Breast epithelium (tissue), 4 donors: ENCODE measurements at places on chromosomes 16 and 17.

GRCh38 chr16:85364323-85365040 is 248.6 kb upstream of the GSE1 start:
- DNase-seq, result no peak

GRCh38 chr17:16107165-16107770 is 107.6 kb downstream of the TTC19 start:
- no peak for DNase-seq

DNA sequence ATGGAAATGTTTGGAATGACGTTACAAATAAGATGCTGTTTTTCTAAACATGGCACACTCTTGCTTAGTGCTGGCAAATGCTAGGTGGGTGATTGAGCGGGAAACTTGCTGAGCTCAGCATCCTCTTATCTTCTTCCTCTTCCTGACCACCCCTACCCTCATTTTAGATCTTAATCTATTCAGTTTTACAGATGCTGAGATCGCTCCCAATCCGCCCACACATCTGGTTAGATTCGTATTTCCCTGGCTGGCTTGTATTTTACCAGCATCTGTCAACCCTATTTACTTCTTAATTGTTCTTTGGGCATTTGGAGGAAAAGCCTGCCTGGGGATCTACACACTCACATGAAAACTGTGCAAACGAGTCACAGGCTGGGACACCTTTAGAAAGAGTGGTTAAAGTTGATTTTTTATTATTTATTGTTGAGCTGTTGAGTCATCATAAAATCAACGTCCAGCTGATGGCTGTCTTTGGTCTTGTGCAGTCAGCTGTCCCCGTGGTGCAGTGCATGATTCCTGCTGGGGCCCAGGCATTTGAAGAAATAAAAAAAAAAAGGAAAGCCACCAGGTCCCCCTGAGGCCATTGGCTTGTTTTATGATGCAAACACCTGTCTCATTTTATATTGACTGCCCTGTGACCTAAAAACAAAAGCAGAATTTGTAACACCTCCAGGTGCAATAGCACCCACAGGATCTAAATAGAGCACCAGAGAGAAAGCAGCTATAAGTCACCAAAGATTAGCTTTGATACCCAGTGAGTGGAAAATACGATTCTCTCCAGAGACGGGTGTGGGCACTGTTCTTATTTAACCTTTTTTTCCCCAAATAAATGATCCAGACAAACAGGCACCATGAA is 258.6 kb downstream of the HS3ST3B1 start:
- no peak for DNase-seq

DNA sequence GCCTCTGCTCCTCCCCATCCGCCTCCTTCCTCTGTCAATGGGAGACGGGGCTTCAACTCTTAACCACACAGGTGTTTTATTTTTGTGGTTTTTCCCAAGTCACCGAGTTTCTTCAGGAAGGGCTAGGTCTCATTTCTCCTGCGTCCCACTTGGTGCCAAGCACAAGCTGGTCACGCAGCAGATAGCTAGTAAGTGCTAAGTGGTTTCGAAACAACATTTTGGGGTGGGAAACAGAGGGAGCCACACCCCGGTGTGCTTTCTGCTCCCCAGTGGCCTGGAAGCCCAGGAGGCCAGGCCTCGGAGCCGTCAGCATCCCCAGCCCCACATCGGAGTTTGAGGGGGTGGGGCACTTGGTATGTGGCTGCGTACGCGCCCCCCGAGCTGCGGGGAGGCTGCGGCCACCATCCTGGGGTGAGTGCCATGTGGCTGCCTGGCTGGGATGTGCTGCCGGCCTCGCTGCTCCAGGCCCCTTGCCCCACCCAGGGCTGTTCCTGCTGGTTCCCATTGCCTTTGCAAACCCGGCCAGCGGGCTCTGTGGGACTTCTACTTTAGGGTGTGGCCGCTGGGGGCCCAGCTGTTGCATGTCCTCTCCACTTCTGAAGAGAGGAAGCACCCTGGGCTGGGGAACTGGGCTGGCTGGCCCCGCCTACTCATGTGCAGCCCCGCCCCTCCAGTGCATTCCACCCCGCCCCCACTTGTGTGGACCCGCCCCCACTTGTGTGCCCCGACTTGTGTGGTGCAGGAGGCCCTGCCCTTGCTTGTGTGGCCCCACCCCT is 55.6 kb downstream of the BAIAP2 start:
- DNase-seq, result no peak

DNA sequence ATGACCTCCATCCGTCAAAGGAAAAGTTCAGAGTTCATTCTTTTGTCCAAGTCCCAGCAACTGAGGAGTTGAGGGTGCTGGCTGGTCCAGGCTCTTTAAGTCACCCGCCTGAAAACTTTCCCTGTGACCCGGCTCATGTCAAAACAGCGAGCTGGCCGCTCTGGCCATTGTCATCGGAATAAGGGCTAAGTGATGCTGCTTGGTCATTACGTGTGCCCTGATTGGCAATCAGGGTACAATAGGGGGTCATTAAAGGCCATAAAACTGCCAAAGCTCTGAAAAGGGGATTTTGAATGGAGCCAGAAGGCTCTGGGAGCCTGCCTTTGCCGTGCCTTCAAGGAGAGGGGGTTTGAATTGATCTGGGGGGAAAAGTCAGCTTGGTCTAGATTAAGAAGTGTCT is 88.5 kb upstream of the IRX3 start:
- DNase-seq, result no peak
